ENCODE measurements at places on chromosomes 1 and 21.

GRCh38 chr1:214404571-214405213 is 123.7 kb downstream of the SMYD2 start:
- DNase-seq: no peak

DNA sequence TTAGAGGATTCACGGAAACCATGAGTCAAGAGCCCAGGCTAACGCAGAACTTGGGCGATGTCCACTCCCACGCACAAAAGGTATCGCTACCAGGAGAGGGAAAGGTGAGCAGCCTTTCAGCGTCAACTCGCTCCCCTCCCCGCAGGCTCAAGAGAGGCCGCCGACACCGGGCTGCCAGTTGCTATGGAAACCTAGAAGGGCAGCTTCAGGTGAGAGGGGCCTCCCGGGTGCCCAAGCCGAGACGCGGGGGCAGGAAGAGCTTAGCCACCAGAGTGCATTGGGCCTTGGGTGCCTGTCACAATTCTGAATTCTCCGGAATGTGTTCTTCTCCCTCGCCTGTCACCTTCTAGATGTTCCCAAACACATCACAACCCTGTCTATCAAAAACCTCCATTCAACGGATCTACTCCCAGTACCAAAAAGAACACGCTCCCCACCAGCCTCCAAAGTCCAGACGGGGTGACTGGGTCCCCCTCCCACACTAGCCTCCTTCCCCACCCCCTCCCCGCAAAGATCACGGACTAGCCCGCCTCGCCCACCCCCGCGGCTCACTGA is 694 bp downstream of the MEAF6 start:
- DNase-seq: peak; percentile 82

DNA sequence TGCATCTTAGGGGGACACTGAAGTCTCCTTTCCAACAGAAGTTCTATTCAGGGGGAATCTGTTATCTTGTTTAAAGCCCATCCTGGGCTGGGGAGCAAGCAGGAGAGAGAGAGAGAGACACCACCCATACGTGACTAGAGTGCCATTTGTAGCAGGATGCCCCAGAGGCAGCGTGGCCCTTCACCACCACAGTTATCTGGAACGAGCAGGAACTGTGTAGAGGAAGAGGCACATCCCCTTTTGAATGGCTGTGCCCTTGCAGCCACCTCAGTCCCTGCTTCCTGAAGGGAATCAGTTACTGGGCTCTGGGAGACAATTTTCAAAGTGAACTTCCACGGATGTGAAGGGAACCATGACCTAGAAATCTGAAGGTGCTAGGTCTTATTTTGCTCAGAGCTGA is 19.4 kb upstream of the LAMTOR5 start:
- DNase-seq: no peak

DNA sequence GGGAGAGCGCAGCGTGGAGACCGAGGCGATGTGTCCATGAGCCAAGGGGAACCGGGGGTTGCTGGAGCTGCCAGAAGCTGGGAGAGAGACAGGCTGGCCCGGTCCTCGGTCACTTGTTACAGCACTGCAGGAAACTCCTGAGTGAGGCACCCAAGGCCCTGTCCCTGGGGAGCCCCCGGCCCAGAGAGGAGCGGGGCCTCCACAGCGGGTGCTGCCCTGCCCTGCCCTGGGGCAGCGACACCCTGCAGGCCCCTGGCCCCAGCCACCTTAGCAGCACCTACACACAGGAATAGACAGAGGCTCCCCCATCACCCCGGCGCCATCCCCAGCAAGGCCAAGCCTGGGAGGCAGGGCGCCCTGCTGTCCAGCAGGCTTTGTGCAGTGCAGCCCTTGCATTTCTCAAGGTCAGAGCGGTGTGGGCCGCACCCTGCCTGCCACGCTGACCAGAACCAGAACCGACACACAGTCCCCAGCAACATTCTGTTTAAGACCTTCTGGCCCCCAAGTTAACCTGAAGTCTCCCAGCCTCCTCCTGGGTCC is 6.6 kb upstream of the MEGF6 start:
- no peak for DNase-seq

DNA sequence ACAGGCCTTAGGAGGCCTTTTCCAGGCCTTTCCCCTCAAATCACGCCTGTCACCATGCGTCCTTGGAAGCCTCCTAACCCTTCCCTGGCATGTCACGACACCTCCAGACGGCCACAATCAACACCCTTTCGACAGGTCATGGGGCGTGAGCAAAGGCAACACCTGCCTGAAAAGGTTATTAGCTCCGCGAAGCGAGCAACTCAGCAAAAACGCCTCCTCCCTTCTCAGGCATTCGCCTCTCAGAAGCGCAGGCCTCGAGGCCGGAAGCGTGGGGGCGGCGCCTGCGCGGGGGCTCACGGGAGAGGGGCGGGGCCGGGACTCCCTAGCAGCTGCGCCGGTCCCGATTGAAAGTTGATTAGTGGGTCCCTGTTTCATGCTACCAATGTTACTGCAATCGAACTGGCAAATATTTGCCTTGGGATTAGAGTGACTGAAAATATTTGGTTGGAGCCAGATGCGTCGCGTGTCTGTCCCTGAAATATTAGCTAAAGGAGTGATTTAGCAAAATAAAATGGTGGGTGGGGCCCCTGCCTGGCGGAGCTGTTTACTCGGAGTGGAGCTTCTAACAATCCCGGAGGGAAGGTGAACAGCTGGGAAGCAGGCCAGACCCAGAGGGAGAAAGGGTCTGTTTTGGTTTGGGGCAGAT is 44.9 kb downstream of the GFI1 start:
- no peak for DNase-seq

DNA sequence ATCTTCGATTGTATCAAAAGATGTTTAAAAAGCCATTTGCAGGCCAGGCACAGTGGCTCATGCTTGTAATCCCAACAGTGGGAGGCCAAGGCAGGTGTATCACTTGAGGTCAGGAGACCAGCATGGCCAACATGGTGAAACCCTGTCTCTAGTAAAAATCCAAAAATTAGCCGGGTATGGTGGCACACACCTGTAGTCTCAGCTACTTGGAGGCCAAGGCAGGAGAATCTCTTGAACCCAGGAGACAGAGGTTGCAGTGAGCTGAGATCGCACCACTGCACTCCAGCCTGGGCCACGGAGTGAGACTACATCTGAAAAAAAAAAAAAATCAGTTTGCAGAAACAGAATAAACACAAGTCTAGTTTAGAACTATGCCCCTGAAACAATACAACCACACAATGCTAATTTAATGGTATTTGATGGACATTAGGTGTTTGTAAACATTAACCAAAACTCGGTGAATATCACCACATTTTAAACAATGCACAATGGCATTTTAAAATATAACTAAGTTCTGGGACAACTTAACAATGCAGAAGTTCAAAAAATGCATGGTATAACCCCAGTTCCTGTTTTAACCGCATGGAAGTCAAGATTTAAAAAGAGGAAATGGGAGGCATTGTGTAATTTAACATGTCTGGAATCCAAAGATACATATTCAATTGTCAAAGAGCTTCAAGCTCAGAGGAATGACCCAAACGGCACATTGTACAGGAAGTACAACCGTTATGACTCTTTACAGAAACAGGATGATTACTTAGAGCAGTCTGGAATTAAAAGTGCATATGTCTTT is 7.1 kb upstream of the PTTG1IP start:
- DNase-seq: no peak

DNA sequence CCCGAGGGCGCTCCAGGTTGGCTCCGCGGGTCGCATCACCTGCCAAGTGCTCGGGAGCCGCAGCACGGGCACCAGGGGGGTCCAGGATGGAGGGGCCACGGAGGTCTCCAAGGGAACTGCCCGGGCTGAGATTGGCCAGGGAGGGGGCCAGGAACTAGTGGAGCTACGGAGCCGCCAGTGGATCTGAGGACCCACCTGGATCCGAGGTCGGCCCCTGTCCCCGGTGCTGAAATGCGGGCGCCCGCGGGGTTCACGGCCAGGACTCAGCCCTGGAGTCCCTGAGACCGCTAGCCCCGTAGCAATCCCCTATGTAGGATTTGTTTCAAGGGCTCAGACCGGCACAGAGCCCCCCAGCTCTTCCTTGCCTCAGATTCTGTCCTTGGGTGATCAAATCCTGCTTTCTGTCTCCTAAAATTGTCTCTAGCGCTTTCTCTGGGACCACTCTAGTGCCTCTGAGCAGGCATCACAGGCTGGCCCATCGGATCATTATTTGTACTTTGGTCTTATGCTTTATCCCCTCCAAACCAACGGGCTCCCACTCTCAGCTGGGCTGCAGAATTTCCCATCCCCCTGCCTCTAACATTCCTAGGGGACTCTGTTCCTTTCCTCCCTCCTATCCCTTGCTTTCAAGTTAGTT is 27.3 kb downstream of the KIAA2013 start:
- no peak for DNase-seq

DNA sequence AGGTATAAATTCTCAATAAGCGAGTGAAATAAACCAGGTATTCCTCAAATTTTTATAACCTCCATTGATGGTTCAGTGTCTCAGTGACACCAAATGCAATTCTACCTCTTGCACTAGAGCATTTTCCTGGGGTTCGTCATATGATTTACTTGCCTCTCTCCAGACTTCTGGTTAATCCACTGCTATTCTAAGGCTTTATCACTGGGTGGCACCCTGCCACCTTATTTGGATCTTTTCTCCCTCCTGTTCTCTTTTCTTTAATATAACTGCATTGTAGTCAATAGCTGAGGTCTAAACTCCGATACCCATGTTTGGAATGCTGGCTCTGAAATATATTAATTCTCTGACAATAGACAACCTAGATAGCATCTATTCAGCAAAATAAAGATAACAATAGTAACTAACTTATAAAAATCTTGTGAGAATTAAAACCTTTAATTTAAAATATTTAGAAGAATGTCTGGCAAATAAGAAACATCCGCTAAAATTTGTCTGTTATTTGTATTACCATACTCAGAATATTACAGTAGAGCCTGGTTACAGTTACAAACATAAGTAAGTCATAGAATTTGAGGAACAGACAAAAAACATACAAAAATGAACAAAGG is 436.4 kb downstream of the PLA2G4A start:
- no peak for DNase-seq

- DNase-seq: no peak
Measured at GRCh38 chr1:119005724-119006405, 17.7 kb upstream of the TBX15 start.

DNA sequence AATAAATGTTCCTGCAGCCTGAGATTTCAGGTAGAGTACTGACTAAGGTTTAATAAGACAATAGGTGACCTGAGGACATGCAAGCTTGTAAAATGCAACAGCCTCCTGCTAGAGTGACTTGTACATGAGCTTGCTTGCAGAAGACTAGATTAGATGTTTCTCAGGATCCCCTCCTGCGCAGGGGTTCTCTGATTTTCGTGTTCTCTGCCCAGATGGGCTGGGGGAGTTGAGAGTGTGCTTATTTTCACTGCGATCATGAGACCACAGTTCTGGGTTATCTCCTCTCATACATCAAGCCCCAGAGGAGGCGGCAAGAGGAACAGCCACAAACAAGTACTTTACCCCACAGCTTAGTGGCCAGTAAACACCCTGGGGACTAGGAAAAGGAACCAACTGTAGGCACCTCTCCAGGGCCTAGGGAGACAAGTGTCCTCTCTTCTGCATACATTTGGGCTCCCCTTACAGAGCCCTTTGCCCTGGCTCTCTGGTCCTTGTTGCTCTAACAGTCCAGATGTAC is 8.0 kb downstream of the TMEM81 start:
- DNase-seq: no peak

DNA sequence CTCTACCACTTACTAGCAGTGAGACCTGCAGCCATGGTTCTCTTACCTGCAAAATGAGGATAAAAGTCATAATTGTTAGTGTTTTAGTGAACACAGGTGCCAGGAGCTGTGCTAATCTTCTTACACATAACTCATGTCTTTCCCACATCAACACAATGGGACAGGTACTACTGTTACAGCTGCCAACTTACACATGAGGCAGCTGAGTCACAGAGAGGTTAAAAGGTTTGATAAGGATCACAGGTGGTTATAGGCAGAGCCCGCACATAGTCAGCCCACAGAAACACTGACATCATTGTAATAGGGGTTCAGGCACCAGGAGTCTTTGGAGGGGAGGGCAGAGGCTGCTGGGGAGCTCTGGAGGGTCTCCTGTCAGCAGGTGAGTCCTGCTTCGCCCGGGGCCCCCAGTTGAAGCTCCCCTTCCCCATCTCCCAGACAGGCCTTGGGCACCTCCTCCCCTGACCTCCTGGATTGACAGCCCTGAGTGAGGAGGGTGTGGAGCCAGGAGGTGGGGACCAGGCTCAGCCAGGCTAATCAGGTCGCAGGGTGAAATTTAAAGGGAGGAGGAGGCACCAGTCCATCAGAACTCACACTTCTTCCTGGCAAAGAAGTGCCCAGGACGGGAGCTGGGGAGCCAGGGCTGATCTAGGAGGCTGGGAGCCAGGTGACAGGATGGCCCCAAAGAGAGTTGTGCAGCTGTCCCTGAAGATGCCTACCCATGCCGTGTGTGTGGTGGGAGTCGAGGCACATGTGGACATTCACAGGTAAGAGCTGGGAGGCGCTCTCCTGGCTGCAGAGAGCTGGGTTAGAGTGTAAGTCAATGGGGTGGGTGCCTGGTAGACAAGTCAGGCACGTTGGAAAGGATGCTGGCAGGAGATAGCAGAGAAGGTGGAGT is at the start of gene PADI1:
PADI1 (plus strand) TSS at position 583 of the 895 bp plus-strand sequence; CDS start at position 673, 90 bp downstream.
- no peak for DNase-seq

GRCh38 chr1:100941580-100942216 is 45.8 kb downstream of the SLC30A7 start:
- DNase-seq: no peak

- no peak for DNase-seq
Measured at GRCh38 chr1:67058242-67058641, 4.3 kb upstream of the SLC35D1 start.

GRCh38 chr1:184143449-184143848 is 91.9 kb downstream of the TSEN15 start:
- no peak for DNase-seq

DNA sequence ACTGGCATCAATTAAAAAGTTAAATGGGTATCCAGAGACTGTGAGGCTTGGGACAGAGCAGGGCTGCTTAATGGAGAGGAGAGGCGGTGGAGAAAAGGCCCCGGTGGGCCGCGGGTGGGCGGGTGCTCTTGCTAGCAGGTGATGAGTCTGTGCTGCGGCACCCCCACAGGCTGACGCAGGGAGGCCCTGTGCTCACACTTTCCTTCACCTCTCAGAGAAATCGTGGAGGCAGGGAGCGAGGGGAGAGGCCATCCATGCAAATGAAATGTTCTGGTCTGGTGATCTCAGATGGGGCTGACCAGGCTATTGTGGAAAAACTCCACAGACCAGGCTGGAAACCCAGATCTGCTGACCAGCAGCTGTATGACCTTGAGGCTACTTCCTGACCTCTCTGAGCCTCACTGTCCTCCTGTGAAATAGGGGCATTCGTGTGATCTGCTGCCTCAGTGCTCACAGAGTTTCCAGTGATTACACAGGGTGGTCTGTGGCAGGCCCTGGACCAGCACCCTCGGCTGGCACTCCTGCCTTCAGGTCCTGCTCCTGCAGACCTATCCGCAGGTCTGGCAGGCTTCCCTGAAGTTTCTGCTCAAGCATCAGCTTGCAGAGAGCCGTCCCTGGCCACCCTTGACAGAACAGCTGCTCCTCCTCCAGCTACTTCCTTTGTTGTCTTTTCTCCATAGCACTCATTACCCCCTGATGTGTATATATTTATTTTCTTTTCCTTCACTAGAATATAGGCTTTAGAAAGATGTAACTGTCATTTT is 89.2 kb downstream of the BEND5 start:
- no peak for DNase-seq

Measured in stimulated activated CD4-positive, alpha-beta T cell treated with anti-CD3 and anti-CD28 coated beads, Interleukin-4, amount 100 ng/mL, for 4 hours (primary cell).